NCI-H526 treated with DMSO at 0.1 percent for 48 hours (cell line): ENCODE measurements at places on chromosomes 5 and 9.

DNA sequence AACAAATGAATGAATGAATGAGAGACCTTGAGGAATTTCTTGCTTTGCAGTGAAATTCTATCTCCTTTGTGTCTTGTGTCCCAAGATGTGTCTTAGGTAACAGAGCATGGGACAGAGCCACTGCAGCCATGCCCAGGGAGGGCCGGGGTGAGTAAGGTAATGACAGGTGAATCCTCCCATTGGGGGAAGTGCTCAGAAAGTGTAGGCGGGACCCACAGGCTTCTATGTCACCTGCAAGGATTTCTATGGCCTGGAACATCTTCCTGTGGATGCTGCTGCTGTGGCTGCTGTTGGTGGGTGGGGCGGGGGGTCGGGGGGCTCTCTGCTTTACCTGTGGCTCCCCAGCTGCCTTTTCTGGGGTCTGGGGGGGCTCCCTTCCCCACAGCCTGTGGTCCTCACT is 133.6 kb upstream of the IER5L start:
- DNase-seq, result no peak

- no peak for DNase-seq
Measured at GRCh38 chr5:76704131-76704663, 11.7 kb upstream of the F2R start.

DNA sequence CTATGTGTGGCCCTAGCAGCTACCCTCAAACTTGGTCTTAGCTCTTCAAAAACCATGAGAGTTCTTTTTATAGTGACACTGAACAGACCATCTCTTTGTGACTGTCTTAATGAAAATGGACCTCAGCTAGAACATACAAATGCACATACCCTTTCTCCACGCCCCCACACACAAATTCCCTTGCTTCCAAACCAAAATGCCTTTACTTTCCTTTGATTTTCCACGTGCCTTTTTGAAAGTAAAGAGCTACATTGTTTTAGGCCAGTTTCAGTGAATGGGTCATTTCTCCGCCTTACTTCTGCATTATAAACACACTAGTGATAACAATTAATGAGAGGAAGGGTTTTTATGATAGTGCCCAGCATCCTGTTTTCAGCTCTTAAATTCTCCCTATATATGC is 105.8 kb upstream of the EFNA5 start:
- DNase-seq, result no peak

- no peak for DNase-seq
Measured at GRCh38 chr9:127854184-127854806, at the start of gene ENG. TSS of gene ENG (minus strand) at chr9:127854658. CDS start at chr9:127854355, 303 bp downstream.

DNA sequence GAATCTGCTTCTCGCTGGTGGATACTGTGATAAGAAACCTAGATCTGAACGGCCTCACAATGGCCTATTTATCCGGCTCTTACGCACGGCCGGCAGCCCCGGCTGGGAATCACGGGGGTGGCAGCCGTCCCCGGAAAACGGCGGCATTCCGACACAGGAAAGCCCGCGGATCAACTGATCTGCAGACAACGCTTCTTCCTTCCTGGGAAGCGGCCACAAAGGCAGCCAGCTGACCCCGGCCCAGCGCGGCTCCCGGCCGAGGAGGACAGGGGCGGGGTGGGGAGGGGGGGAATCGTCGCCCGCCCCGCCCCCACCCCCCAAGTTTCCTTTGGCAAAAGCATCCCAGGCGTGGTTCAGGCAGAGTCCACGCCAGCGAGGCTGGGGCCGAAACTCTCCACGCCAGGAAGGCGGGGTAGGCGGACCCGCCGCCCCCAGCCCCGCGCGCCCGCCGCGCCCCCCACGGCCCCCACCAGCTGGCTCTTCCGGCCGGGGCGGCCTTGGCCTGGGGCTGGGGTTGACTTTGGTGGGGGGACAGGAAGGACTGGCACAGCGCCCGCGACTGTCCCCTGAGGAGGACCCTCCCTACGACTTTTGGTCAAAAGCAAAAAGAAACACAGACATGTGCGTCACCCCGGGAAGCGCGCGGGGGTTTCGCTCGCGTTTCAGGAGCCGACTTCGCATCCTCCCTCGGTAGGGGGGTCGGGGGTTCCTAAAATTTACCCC is 247.7 kb upstream of the ANKRD55 start:
- DNase-seq, result no peak

DNA sequence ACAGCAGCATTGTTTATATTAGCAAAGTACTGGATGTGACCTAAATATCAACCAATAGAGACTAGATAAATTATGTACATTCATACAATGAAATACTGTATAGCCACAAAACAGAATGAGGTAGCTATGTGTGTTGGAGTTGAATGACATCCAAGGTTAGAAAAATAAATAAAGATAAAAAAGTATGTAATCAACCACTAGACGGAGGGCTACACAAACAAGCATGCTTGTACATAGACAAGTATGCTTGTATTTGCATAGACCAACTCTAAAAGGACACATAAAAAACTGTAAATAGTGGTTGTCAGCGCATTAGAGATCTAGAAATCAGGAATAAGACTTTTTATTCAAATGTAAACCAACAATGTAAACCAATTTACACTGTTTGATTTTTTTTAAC is 3.0 kb downstream of the FEM1C start:
- DNase-seq, result no peak

DNA sequence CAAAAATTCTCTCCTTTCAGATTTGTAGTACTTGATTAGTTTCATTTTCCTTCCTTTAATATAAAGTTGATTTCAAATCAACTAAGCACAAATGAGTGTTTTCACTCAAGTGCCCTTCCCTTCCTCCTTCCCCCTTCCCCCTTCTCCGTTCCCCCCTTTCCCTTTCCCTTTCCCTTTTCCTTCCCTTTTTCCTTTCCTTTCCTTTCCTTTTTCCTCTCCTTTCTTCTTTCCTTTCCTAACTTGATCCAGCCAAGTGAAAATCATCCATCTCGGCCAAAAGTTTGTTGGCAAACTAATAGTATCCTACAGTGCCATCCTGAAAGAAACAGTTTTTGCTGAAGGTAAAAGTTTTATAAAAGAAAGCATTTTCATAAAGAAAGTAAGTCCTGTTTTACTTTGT is 85.3 kb upstream of the CD180 start:
- DNase-seq, result no peak

GRCh38 chr9:79569814-79570447 is 1.8 kb upstream of the TLE4 start:
- DNase-seq, result no peak

DNA sequence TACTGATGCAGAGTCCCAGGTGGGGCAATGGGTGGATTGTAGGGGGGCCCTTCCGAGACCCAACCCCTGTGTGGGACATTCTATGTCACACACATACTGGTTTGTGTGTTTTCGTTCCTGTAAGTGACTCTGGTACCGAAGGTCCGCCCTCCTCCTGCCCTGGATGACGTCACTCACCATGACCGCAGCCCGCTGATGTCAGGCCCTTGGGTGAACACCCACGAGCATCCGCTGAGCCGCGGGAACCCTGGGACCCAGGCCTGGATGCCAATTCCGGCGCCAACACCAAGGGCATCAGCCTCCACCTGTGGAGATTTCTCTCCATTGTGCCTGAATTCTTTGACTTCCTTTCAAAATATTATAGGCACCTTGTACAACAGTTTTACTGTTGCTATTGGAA is 184.3 kb downstream of the MTRR start:
- no peak for DNase-seq

- DNase-seq, result peak; percentile 44
Measured at GRCh38 chr5:135615581-135616260, 36.9 kb upstream of the CXCL14 start.
